ENCODE measurements at places on chromosomes 1 and 21. TPM values are rescaled to one million over a fixed set of nuclear protein-coding genes. Genes with fewer than 3 reads are reported as not detected.

- no peak for DNase-seq
Measured at GRCh38 chr1:78721136-78721535, 71.5 kb downstream of the IFI44 start.

DNA sequence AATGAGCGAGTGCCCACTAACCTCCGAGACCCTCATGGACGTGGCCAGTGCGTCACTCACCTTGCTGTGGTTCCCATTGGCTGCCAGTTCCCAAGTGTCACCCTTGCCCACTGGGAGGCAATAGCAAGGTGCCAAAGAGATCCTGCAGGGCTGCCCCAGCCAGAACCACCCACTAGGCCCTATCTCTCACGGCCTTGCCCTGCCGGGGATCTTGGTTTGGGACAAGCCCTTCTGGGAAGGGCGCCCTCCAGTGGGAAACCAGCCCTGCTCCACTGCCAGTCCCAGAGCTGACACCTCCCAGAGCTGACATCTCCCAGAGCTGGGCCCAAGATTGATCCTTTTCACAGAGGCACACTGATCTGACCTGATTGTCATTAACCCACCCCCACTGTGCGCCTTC lies 2.1 kb upstream of the SELENON start:
- no peak for DNase-seq

- no peak for DNase-seq
Measured at GRCh38 chr1:166365081-166365480, 198.3 kb upstream of the FAM78B start.

DNA sequence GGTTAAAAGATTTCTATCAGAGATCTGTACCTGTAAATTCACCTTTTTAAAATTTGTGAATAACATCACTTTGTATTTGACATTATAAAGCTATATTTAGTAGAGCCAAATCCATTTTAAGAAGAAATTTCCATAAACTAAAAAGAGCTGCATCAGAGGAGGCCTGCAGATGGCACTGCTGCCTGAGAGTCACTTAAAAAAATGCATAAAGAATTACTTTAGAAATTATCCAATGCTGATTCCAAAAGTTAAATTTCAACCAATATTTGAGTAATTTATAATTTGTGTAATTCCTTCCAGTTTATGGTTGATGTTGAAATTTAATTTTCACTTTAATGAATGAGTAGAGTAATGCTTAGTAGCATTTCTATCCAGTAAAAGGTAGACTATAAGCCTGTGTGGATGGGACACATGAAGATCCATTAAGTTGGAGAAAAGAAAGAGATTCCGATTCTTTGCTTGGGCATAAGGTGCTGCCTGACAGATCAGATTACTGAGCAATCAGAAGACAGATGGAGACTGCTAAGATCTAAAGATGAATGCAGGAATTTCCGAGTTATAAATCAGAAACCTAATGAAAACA lies 20.7 kb upstream of the RPE65 start:
- DNase-seq, result peak; percentile 61

FCRL4 gene
- polyA plus RNA-seq, result not detected

- DNase-seq, result no peak
Measured at GRCh38 chr1:52651904-52652303, 18.9 kb downstream of the SHISAL2A start.

MARK1 gene
- 11.9 TPM for polyA plus RNA-seq

- peak; percentile 67 for DNase-seq
Measured at GRCh38 chr1:43414634-43415223, 25.0 kb downstream of the SZT2 start.

- no peak for DNase-seq
Measured at GRCh38 chr1:22838965-22839364, 128.3 kb downstream of the EPHB2 start.

DNA sequence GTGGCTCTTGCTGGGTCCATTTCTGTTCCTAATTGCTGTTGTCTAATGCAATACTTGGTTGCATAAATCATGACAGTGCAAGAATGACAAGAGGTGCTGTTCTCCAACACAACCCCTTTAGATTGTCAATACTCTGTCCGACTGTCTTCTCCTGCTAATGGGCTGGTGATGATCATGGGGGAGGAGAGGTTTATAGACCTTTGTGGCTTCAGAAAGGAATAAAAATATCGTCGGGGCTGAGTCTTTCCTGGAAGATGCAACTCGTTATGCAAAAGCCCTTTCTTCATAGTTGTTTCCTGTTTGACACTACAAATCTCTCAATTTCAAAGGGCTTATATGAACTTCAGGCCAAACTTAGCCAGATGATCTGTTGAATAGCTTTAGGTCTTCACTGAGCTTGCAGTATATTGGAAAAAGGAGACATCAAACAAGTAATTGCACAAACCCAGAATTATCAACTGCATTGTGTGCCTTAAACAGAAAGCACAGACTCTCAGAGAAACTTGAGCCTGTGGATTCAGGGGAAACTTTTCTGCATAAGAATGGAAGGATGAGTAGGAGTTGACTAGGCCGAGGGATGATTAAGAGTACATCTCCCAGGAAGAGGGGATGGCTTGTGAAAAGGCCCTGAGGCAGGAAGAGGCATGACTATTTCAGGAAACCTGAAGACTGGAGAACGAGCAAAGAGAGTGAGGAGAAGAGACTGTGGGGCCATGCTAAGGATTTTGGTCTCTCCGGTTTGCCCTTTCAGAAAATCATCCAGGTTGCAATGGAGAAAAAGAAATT lies 107.6 kb downstream of the TSEN15 start:
- no peak for DNase-seq

MAGI3 gene
- 6.9 TPM for polyA plus RNA-seq

RSPO1 gene
- not detected for polyA plus RNA-seq

BROX gene
- 13.8 TPM for polyA plus RNA-seq

SPRR2F gene
- polyA plus RNA-seq, result not detected

GRCh38 chr1:4034318-4034887 lies 134.3 kb upstream of the C1orf174 start:
- DNase-seq, result no peak

- DNase-seq, result no peak
Measured at GRCh38 chr21:46368533-46369285, 44.8 kb downstream of the PCNT start.

DNA sequence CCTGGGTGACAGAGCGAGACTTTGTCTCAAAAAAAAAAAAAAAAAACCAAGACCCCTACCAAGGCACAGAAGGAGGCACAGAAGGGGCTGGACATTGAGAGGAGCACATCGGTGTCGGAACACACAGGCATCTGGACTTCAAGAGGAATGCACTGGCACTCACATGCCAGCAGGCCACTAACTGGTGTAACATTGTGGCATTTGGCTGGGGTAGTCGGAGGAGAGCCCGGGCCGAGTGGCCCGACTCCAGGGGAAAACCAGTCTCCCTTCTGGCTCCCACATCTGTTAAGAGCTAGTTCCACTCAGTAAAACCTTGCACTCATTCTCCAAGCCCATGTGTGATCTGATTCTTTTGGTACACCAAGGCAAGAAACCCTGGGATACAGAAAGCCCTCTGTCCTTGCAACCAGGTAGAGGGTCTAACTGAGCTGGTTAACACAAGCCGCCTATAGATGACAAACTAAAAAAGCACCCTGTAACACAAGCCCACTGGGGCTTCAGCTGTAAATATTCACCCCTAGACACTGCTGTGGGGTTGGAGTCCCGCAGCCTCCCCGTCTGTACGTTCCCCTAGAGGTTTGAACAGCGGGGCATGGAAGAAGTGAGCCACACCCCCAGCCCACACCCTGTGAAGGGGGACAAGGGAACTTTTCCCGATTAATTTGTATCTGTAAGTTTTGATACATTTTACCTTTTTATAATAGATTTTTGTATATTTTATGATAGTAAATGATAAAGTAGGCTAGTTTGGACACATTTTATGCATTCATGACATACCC lies 17.2 kb upstream of the AKIRIN1 start:
- no peak for DNase-seq

- no peak for DNase-seq
Measured at GRCh38 chr1:29397256-29397590, 160.9 kb downstream of the PTPRU start.

GRCh38 chr1:207393610-207394009 lies 60.5 kb upstream of the CR2 start:
- DNase-seq, result no peak

GRCh38 chr1:221709854-221710253 lies 32.0 kb downstream of the DUSP10 start:
- no peak for DNase-seq

- no peak for DNase-seq
Measured at GRCh38 chr1:147561472-147561840, 20.2 kb downstream of the BCL9 start.

GRCh38 chr21:43012596-43012995 lies 38.2 kb downstream of the PKNOX1 start:
- DNase-seq, result no peak

PGLYRP3 gene
- not detected for polyA plus RNA-seq

SLC16A4 gene
- 2.4 TPM for polyA plus RNA-seq

RGS8 gene
- polyA plus RNA-seq, result 9.7 TPM

RNU1-1 gene
- polyA plus RNA-seq, result not detected

DNA sequence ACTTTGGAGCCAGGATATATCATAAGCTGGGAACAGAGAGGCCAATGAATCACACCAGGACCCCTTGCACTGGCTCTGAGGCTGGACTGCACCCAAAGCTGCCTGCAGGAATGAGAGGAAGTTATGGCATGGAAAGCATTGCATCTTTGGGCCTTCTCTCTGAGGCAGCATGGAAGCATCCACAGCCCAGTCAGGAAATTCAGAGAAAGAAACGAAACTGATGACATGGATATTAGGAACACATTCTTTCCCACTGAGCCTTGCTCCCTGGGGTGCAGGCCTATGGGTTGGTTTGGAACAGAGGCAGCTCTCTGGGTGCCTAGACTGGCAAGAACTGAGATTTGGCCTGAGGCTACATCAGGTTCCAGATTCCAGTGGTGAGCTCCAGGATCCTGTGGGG lies 98.6 kb downstream of the NGF start:
- DNase-seq, result no peak

- DNase-seq, result no peak
Measured at GRCh38 chr1:160579216-160579701, at the start of gene CD84. Gene CD84, minus strand, starts transcription at chr1:160579496. Its CDS starts 59 bp downstream, at chr1:160579437.

DNA sequence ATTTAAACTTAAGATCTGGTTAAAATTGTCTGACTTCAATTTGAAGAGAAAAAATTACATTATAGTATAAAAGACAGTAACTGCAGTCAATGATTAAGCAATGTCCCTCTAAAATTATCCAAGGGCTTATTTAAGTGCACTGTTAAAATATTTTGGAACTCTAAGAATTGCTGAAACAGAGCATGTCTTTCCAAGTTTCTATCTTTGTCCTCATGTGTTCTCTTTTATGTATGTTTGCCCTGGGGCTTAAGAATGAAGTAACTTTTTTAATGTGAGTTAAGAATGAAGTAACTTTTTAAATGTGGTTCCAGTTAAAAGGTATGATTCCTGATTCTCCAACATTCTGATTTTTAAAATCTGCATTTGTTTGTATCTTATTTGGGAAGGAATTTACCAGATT lies 69.0 kb upstream of the MARK1 start:
- DNase-seq, result no peak

GRCh38 chr1:54442185-54442584 lies 36.0 kb upstream of the SSBP3 start:
- no peak for DNase-seq

- peak; percentile 49 for DNase-seq
Measured at GRCh38 chr1:201678264-201679101, 139.6 kb downstream of the NAV1 start.

CD5L gene
- polyA plus RNA-seq, result 1.9 TPM

DNA sequence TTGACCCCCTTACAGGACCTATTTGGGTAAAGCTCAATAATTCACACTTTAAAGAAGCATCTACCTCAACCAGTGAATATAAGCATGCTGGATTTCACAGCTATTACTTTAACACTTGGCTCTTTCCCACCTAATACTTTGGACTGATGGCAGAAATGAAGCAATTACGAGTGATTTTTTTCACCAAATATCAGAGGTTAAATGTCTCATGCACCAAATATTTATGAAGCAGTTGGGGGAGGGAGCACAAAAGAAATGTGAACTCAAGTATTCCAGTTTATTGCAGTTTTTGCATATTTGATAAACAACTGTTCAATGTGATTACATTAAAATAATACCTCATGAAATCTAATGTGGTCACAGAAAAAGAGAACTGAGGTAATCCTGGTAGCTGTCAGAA lies 223.6 kb downstream of the LRRC7 start:
- DNase-seq, result no peak

DNA sequence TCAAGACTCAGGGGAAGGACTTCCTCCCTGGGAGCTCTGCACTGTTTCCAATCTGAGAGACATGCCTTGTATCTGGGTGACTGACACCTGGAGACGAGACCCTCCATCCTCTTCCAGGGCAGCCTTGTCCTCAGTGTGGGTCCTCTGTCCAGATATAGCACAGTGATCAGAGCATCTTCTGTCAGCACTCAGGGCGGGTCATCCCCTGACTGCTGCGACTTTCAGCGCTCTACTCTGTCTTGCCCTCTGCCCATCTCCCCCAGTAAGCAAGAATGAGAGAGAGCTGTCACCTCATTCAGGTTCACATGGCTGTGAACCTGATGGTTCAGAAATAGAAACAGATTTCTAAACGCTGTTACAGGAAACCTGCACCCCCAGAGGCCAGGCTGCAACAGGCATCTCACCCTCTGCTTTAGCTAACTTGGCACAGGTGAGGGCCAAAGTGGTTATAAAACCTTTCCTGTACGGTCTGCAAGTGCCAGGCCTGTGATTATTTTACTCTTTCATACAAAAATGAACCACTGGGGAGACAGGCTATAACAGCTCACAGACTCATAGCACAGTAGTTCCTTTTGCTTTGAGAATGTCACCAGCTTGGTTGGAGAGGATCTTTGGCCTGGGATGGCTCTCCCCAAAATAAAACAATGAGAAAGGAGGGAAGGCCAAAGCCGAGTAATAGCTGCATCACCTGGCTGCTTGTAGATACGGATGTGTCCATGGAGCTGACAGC lies 11.4 kb upstream of the TENT5C start:
- DNase-seq, result no peak

DNA sequence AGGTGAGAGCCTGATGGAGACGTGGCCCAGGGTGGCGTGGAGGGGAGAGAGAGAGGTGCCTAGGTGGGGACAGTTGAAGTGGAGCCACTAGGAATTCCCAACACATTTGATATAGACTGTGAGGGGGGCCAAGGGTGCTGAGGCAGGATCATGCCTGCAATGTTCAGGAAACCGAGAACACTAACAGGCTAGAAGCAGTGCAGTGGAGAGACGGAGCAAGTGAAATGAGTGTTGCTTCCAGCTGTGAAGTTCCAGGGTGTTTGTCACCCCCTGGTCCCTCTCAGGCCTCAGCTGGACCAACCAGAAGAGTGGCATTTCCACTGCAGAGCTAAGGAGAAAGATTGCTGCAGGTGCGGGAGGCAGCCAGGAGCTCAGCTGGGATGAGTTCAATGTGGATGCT lies 127.1 kb downstream of the RIPK4 start:
- DNase-seq, result no peak

SOX13 gene
- 70.2 TPM for polyA plus RNA-seq

- peak; percentile 4 for DNase-seq
Measured at GRCh38 chr1:52571783-52572182, 18.9 kb upstream of the TUT4 start.

GLIS1 gene
- polyA plus RNA-seq, result 0.44 TPM

ALX3 gene
- polyA plus RNA-seq, result 19.3 TPM

Measured in brain (organoid and tissue), 16 donors.